Aorta (tissue), 5 donors: ENCODE measurements at places on chromosomes 6 and 20. TPM values are rescaled to one million over a fixed set of nuclear protein-coding genes. Genes with fewer than 3 reads are reported as not detected.

FILIP1 gene
- total RNA-seq = 34.4 TPM

EIF6 gene
- 77.7 TPM for total RNA-seq

DNA sequence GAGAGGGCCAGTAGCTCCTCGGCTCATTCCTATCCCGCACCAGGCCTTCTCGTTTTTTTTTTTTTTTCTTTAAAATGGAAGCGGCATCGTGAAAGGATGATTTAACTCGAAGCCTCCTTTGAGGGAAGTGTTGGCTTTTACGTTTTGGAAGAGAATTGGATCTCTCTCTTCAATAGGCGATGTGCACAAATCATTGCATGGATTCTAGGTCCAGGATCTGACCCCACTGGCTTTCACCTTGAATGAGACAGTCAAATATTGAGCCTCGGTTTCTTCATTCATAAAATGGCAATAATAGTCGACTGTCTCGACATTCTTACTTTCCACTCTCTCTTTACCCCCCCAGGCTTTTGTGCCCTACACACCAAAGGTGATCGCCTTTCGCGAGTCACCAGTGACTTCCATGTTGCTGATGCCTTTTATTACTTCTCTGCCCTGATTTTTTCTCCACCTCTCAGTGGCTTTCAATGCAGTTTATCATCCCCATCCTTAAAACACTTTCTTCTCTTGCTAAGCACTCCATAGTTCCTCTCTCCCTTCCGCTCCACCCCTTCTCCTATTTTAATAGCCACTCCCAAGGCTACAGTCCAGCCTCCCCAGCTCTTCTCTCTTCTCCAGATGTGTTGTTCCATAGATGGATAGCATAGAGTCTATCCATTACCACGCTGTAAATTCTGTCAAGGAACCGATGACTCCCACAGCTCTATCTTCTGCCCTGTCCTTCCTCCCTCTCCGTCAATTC, 473 bp upstream of the DTNBP1 start:
- DNase-seq = no peak

- no peak for DNase-seq
Observed at GRCh38 chr20:62838128-62838891, 21.5 kb downstream of the COL9A3 start.

DNA sequence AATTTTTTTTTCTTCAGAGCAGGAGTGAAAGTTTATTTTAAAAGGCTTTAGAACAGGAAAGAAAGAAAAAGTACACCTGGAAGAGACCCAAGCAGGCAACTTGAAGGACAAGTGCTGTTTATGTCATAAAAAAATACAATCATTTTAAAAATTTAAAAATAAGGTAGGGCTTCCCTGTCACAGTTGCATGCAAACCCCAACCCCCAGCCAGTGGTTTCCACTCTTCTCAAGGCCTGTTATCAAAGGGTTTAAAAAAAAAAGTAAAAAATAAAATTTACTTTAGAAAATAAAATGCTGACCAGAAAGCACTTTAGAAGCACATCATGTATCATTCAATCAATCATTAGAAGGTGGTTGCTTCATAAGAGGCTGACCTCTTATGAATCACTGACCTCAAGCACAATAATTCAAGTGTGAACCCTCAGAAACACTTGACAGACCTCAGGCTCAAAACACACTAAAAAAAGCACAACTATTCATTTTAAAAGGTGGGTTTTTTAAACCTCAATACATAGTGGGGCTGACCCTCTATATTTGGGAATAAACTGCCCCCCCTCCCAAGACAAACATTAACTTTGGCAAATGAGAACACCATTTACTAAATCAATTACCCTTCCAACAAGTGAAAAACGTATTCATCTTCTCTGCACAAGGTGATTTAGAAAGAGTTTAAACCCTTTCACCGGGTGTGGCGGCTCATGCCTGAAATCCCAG, 15.6 kb downstream of the ILRUN start:
- no peak for DNase-seq

DNA sequence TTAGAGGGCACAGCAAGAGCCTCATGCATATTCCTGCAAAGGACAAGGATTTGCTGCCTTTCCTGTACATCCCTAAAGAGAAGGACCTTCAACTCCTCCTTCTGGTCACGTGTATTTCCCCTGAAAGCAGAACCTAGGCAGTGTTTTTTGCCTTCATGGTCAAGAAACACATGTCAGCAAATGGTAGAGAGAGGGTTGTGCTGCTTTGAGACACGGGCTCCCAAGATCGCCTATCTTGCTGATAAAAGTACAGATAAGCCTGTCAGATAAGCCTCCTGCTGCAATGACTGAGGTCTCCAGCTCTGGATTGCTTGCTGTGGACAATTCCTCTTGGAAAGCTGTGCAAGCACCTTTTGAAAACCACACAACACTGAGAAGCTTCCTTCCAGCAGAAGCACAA, 580.8 kb downstream of the CBLN4 start:
- no peak for DNase-seq

- no peak for DNase-seq
Observed at GRCh38 chr6:108966251-108966650, 118.0 kb downstream of the ARMC2 start.
